Astrocyte (in vitro differentiated cells and primary cell): ENCODE measurements at places on chromosomes 2 and 18. TPM values are rescaled to one million over a fixed set of nuclear protein-coding genes. Genes with fewer than 3 reads are reported as not detected.
A peak's percentile ranks its signal among the peaks of the same experiment; 100 is the strongest.

PCARE gene
- total RNA-seq = not detected in 2 replicates

DOCK10 gene
- total RNA-seq = 6.3 and 7.7 TPM in 2 replicates

PTMA gene
- 396 and 469 TPM in 2 replicates for total RNA-seq

VWC2L gene
- total RNA-seq = not detected in 2 replicates

XIRP2 gene
- 0.25 TPM in 1 of 2 replicates, not detected in the other for total RNA-seq

CLEC4F gene
- total RNA-seq = not detected in 2 replicates

- DNase-seq = peak; percentile 48
Observed at GRCh38 chr18:67260841-67261240, 255.7 kb downstream of the DSEL start.

- DNase-seq = no peak
Observed at GRCh38 chr2:42367835-42368234, 6.8 kb upstream of the COX7A2L start.

DNA sequence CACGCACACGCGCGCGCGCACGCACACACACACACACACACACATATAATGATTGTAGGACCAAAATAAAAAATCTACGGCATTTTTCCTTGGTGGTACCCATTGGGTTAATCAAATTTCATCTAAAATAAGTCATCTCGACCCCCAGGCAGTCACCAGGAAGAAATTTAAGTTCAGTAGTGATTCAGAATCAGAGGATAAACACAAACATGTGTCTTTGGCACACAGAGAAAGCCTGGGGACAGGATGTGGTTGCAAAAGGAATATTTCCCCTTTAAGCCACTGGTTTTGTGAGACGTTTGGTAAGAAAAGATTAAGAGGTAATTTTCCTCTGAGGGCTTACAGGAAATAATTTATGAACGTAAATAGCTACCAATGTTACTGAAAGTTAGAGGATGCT, 171.6 kb upstream of the PIEZO2 start:
- peak; percentile 78 for DNase-seq

GRCh38 chr2:55159037-55159651, 72.9 kb downstream of the CLHC1 start:
- no peak for DNase-seq

DNA sequence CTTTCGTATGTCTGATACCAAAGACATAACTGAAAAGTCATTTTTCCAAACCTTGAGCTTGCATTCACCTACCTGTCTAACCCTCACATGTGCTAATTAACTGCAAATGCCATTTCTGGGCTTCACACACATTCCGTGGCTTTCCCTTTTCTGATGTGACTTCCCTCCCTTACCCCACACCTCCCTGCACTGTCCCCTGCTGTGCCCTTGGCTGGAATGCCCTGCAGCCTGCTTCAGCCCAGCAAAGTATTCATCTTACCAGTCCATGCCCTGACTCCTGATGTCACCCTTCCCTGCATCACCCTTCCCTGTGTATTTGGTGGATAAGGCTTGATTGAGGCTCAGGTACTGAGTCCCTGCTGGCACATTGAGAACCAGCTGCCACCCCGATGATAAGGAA, 12.2 kb downstream of the RETSAT start:
- no peak for DNase-seq

DNA sequence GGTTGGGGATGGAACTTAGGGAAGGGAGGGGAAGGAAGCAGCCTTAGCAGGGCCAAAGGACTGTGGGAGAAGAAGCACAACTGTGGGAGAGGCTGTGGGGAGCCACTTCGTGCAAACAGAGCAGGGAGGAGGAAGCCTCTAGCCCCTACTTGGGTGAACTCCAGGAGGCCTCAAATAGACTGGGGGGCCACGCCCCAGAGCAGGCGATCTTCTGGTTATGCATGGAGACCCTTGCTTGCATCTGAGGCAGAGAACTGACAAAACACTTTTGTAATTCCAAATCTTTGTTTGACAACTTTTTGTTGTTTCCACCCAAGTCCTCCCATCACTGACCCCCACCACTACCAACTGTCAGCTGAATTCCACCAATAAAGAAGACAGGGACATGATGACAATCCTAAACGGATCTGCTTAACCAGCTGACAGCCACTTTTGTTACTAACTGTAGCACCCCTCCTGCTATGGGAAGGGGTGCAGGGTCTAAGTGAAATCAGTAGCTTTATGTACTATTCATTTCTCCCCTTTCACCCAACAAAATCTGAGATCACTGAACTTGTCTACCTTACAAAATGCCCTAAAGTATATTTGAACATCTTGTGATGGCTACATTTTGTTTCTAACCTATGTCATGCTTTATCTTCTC, 80.5 kb upstream of the CPO start:
- no peak for DNase-seq

DNA sequence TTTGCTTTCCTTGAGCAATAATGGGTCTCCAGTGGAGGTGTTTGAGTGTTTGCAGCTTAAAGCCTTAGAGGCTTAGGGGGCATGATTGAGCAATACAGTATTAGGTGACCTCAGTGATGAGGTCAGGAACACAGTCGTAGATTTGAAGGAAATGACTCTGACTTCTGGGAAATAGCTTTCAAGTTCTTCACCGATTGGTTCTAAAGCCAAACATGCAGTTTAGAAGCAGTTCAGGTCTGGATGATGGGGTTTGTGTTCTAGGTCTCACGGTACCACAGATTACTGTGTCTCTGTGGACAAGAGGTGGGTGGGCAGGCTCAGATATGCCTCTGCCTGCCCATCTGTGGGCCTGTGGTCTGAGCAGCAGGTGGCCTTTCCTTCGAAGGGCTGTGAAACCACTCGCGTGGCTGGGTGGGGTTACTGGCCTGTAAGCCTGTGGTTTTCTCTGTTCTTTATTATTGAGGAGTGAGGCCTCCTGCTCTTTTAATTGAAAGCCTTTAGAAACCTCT, 7.8 kb downstream of the MTHFD2 start:
- peak; percentile 34 for DNase-seq

- no peak for DNase-seq
Observed at GRCh38 chr2:120809151-120809550, 73.5 kb downstream of the GLI2 start.

DNA sequence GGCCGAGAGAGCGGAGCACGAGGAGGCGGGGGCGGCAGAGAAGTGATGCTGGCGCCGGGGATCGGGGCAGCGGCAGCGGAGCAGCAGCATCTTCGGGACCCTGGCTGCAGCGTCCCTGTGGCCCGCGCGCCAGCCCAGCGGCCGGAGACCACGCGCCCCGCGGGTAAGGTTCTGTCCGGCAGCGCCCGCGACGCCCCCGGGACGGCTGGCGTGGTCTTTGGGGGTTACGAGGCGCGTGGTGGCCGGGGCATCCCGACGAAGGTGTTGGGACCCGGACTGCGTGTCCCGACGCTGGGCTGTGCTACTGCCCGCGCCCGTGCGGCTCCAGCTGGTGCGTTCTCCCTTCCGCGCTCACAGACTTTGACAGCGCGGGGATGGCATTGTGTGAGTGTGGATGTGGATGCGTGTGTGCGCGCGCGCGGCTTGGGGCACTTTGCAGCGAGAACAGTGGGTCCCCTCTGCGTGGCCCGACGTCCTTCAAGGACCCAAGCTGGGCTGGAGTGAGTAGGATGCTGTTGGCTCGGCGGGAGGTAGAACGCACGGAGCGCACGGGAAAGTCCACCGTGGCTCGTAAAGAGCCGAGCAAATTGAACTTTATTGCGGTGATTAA, 405.0 kb downstream of the XIRP2 start:
- peak; percentile 35 for DNase-seq

DNA sequence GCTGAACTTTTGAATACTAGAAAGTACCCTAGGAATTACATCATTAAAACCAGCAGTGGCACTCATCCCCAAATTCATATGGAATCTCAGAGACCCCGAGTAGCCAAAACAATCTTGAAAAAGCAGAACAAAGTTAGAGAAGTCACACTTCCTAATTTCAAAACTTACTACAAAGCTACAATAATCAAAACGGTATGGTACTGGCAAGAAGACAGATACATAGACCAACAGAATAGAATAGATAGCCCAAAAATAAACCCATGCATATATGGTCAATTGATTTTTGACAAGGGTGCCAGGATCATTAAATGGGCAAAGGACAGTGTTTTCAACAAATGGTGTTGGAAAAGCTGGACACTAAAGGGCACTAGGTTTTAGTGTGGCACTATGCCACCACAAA, 176.0 kb upstream of the NDUFV2 start:
- no peak for DNase-seq
